ENCODE measurements at places on chromosomes 2 and 18.

DNA sequence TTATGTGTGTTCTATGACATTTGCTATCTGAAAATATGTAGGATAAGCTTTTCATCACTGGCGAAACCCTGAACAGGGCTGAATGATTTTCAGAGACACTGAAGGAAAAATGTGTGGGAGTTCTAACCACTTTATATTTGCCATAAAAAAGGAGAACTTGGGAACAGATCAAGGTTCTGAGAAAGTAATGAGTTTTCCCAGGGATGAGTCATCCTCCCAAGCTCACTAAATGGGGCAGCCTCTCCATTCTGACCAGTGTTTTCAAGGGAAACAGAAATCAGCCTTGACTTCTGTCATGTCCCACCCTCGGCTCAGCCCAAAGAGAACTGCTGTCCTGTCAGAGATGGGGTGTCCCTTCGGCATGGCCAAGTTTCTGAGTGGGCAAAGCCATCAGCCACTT, 2109.8 kb upstream of the CELF4 start:
- DNase-seq = no peak

- no peak for DNase-seq
Measured at GRCh38 chr2:237205043-237205541, 119.4 kb downstream of the COPS8 start.

DNA sequence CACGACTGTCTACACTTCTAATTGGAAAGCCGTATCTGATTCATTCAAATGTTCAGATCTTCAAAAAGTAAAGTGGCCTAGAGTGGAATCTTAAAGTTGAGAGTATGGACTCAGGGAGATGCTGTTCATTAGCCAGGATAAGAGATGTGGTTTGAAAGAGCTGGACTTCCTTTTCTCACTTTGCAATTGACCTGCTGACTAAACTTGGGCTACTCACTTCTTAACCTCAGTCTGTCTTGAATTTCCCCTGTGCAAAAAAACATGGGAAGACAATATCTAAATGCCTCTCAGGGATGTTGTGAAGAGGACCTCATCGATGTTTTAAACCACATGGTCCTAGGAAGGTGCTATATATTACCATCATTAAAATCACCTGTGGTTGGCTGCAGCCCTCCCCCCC, 64.1 kb downstream of the BCL2 start:
- no peak for DNase-seq

GRCh38 chr2:102085238-102085637, 57.3 kb upstream of the IL1R1 start:
- no peak for DNase-seq

GRCh38 chr18:7946734-7947377, 379.7 kb downstream of the PTPRM start:
- DNase-seq = no peak

DNA sequence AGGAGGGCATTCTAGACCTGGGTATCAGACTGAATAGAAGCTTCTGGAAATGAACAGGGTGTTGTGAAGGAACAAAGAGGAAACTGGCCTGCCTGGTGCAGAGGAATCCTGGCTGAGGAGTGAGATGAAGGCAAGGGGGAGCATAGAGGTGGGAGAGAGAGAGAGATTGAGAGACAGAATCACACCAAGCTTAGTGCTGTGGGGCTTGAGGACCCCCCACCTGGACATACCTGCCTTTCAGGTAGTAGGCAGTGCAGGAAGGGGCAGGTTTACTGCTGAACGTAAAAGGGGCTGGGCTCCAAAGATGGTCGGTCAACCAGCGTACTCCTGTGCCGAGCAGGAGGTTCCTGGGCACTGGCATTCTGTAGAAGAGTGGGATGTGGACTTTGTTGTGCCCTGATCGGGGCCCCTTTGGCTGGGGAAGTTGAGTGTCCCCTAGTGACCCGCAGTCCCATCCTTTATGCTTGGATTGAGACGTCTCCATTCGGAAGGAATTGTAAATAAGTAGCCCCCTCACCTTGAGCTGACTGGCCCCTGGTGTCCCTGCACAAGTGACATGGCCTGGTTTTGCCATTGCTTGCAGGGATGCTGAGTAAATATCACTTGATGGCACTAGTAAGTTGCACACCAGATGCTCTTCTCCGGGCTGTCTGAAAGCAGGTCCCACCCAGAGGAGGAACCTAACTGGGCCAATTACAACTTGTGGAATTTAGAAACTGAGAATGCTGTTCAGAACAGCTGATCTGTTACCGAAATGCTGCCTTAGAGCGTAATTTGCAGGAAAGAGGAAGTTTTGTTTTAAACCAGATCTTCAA, 1.4 kb downstream of the UBE2F start:
- DNase-seq = no peak

DNA sequence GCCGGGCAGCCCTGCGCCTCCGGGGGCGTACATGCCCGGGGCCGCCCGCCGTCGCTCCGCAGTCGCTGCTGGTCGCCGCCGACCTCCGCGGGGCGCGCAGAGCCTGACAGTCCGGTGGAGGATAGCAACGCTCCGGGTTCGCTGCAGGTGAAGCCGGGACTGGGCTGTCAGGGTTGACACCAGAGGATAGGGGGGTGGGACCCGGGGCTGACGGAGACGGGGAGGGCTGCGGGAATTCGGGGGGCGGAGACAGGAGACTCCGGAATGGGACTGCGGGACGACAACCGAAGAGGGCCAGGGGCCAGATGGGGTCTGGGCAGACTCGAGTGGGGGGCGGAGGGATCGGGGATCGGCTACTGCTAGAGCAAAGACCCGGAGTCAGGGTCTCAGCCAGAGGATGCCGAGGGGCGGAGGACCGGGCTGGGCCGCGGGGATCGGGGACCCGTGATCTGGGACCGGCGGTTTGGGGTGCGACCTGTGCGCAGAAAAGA, 403 bp downstream of the TMEM127 start:
- DNase-seq = no peak

DNA sequence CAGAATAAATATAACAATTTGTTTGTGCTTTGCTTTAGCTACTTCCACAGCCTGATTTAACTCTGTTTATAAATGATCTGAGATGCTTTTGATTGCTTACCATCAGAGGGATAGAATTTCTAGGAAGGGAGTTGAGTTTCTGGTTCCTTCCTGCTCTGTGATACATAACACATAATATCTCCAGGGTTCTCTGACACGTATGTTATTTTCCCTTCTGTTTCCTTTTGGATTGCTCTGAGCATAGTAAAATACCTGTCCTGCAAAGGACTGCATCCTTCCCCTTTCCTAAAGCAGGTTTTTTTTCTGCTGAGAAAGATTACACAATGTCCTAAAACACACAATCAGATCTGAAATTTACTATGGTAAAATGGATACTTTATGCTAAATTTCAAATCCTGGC, 76.1 kb downstream of the CABYR start:
- DNase-seq = no peak

- no peak for DNase-seq
Measured at GRCh38 chr18:62106271-62106670, 80.6 kb downstream of the PIGN start.

- DNase-seq = no peak
Measured at GRCh38 chr18:36382854-36383253, 85.3 kb downstream of the FHOD3 start.

- no peak for DNase-seq
Measured at GRCh38 chr2:216399621-216400020, 12.7 kb upstream of the SMARCAL1 start.

GRCh38 chr18:9848170-9848879, 37.4 kb upstream of the TXNDC2 start:
- DNase-seq = no peak

- DNase-seq = no peak
Measured at GRCh38 chr18:54690198-54690597, 99.2 kb downstream of the DYNAP start.

GRCh38 chr2:43407935-43408334, 181.5 kb upstream of the ZFP36L2 start:
- no peak for DNase-seq

DNA sequence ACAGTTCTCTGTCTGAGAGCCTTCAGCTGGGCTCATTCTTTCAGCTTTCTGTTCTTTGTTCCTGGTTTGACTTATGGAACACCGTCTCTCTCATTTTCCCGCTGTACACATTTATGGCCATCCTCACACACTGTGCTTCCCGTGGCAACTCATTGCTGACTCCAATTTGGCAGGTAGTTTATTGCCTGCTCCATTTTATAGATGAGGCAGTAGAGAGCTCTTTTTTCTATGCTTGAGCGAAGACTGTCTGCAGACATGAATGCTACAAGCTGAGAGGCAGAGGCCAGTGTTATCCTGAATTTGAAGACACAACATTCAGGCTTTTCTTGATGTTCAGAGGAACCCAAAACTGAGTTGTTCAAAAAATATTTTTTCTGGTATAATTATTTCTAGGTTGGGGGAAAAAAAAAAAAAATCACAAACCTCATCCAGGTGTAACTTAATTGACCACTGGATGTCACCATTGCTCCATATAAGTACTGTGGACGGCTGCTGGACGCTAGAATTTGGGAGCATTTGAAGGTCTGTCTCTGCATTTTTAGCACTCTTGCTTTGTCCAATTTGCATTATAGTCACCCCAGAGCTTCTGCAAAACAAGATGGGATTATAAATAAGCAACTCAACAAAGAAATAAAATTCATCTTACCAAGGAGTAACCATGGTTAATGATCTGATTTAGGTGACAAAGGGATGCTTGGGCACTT, 83.5 kb downstream of the HRH4 start:
- DNase-seq = no peak

- DNase-seq = no peak
Measured at GRCh38 chr2:54054271-54054670, 61.1 kb upstream of the ACYP2 start.

DNA sequence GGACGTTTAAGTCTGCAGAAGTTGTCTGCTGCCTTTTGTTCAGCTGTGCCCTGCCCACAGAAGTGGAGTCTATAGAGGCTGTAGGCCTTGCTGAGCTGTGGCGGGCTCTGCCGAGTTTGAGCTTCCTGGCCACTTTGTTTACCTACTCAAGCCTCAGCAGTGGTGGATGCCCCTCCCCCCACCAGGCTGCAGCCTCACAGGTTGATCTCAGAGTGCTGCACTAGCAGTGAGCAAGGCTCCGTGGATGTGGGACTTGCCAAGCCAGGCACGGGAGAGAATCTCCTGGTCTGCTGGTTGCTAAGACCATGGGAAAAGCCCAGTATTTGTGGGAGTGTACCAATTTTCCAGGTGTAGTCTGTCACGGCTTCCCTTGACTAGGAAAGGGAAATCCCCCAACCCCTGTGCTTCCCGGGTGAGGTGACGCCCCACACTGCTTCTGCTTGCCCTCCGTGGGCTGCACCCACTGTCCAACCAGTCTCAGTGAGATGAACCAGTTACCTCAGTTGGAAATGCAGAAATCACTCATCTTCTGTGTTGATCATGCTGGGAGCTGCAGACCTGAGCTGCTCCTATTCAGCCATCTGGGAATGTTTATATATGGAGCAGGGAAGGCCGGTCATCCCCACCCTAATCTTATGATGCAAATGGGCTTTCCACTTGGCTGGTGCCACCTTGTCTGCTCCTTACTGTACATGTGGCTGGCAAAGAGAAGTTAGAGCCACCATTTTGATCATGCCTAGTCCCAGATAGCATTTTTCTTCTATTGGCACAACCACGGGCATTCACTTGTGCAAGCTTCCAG, 156.9 kb upstream of the ITGA6 start:
- DNase-seq = no peak

DNA sequence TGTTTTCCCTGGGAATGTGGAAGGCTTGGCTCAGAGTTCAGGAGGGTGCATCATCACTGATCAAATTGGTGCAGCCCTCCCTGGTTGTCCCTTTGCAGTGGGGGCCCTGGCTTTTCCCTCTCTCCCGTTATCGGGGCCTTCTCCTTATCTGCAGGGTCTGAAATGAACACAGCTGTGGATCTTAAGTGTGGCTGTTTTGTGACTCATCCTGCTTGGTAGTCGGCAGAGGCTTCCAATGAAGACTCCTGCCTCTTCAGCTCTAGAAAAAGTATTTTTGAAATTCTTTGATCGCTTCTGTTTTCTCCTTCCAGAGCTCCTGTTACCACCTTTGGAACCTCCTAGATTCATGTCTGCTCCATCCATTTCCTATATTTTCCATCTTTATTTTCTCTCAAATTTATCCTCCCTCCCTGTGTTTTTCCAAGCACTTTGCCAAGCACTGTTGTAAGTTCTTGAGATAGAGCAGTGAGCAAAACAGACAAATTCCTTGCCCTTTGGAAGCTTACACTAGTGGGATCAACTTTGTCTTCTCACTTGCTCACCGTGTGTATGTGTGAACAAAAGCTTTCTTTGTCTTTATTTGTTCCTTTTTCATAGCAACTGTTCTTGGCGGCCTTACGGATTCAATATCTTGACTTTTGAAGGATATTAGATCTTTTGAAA, 45.7 kb downstream of the RALB start:
- no peak for DNase-seq

GRCh38 chr2:214816008-214816533, 6.6 kb upstream of the BARD1 start:
- DNase-seq = no peak

- no peak for DNase-seq
Measured at GRCh38 chr2:898319-898718, 52.3 kb upstream of the SNTG2 start.

GRCh38 chr18:59518705-59519104, 159.6 kb upstream of the LMAN1 start:
- no peak for DNase-seq

DNA sequence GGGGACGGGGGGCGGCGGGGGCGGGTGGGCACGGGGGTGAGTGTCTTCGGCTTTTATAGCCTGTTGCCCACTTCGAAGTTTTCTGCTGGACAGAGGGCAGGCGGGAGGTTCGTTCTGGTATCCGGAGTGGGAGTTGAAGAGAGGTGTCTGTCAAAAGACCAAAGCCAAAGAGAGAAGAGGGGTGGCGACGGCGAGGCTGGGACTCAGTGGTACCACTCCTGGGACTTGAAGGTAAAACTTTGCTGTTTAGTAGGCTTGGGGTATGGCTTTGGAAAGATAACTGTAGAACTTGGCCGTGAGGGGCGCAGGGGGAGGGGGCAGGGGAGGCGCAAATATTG, 215.8 kb upstream of the DTNA start:
- DNase-seq = no peak

Measured in NCI-H1436 treated with DMSO at 0.1 percent for 48 hours (cell line).